Uterus (tissue), 4 donors: ENCODE measurements at places on chromosomes 7 and 10. TPM values are rescaled to one million over a fixed set of nuclear protein-coding genes. Genes with fewer than 3 reads are reported as not detected.

DNA sequence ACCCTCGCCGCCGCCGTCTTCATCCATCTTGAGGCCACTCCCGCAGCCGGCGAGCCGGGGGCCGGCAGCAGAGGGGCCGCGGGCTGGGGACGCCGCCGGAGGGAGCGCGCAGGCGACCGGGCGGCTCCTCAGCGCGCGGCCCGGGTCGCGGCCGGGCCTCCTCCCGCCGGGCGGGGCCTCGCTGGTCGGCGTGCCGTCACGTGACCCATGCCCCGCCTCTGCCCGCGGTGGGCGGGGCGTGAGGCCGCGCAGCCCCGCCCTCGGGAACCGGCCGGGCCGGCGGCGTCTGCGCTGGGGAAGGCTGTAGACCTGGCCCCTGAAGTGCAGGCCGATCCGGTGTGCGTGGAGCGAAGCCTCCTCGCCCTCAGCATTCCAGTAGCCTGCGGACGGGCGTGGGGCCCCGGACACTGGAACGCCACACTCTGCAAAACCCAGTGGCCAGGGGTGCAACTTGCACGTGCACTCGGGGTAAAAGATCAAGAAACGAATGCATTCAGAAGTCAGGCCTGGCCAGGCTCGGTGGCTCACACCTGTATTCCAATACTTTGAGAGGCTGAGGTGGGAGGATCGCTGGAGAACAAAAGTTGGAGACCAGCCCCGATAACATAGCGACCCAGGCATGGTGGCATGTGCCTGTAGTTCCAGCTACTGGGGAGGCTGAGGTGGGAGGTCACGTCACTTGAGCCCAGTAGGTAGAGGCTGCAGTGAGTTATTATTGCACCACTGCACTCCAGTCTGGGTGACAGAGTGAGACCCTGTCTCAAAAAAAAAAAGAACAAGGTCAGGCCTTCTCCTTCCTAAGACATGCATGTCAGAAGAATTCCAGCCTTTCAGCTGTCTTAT is at the start of gene CYTH3:
Gene CYTH3, minus strand, starts transcription at position 144 of the 843 bp plus-strand sequence. Its CDS starts 117 bp downstream, at position 27.
- peak within 1 kb of the TSS; percentile 79 for H3K27ac ChIP-seq
- peak; percentile 66 for DNase-seq
- no peaks in the 10 kb centered on the region for H3K27me3 ChIP-seq
- H3K4me1 ChIP-seq, result peaks cover 5% of the 10 kb centered on the region
- H3K36me3 ChIP-seq, result no peaks in the 10 kb centered on the region

- no peaks in the 10 kb centered on the region for H3K4me1 ChIP-seq
- no peak for DNase-seq
- peak overlapping the region; percentile 88 for H3K27ac ChIP-seq
- H3K36me3 ChIP-seq, result no peaks in the 10 kb centered on the region
- H3K4me3 ChIP-seq, result peak overlapping the region; percentile 98
These were observed 1.1 kb downstream of the CUX1 start for GRCh38 chr7:101818287-101819071.

GRCh38 chr7:26863518-26864308 is 677 bp downstream of the SKAP2 start:
- H3K4me3 ChIP-seq, result peak overlapping the region; percentile 33
- no peaks in the 10 kb centered on the region for H3K4me1 ChIP-seq

DNA sequence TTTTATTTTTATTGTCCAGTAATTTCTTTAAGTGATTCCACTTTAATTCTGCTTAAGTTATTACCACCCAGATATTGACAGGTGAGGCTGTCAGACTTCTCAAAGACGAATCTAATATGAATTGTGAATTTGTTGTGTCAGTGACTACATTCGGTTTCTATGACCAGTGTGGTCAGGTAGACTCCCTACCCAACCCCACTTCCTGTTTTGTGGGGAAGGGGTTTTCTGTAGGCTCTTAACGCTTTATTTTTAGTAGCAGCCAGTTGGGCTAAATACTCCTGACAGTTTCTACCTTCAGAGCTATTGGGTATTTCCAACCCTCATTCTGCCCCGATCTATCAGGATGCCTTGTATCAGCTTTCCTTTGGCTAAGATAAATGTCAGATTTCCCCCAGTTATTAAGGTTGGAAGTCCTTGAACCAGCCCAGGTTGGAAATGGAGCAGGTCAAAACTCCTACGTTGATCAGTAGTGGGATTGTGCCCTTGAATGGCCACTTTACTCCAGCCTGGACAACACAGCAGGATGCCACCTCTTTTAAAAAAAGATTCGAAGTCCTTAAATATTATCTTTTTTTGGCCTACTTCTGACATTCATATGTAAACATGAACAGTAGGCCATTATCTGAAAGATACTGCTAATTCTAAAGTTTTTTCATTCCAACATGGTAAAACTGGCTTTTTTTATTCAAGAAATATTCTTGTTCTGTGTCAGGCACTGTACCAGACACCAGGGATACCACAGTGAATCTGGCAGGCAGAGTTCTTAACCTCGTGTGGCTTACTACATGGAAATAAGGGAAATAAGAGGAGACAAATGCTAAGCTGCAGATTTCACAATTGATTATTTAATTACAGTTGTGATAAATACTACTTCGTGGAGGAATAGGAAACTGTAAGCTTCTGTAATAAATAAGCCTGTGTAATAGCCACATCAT is 133.3 kb upstream of the SAMD8 start:
- no peak overlapping the region for H3K27ac ChIP-seq
- no peaks in the 10 kb centered on the region for H3K36me3 ChIP-seq
- no peak for DNase-seq
- H3K4me1 ChIP-seq, result no peaks in the 10 kb centered on the region
- no peak overlapping the region for H3K4me3 ChIP-seq

- H3K36me3 ChIP-seq, result no peaks in the 10 kb centered on the region
- no peak overlapping the region for H3K4me3 ChIP-seq
- H3K4me1 ChIP-seq, result peaks cover 8% of the 10 kb centered on the region
- no peaks in the 10 kb centered on the region for H3K27me3 ChIP-seq
- H3K27ac ChIP-seq, result no peak overlapping the region
These were observed 59.9 kb downstream of the EGFR start for GRCh38 chr7:55078465-55079372.

DNA sequence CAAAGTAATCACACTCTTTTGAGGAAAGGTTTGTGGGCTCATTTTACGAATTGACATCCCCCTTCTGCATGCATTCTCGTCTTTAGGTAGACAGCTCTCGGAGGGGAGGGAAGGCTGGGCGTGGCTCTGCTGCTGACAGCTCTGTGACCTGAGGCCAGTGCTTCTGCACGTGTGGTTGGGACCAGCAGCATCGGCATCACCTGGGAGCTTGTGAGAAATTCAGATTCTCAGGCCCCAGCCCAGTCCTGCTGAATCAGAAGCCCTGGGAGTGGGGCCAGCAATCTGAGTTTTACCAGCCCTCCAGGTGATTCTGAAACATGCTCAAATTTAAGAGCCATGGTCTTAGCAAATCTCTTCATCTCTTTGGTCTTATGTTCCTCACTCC is 89.4 kb downstream of the JCAD start:
- H3K36me3 ChIP-seq, result no peaks in the 10 kb centered on the region
- no peaks in the 10 kb centered on the region for H3K27me3 ChIP-seq
- H3K4me1 ChIP-seq, result no peaks in the 10 kb centered on the region
- H3K27ac ChIP-seq, result no peak overlapping the region
- H3K4me3 ChIP-seq, result no peak overlapping the region
- no peak for DNase-seq

The TET1 gene
- 9.6 TPM for total RNA-seq

The MCMBP gene
- total RNA-seq, result 69.5 TPM

- no peak for DNase-seq
- H3K4me3 ChIP-seq, result no peak overlapping the region
- H3K36me3 ChIP-seq, result no peaks in the 10 kb centered on the region
- no peak overlapping the region for H3K27ac ChIP-seq
- H3K4me1 ChIP-seq, result no peaks in the 10 kb centered on the region
These were observed 208.7 kb downstream of the PAXIP1 start for GRCh38 chr7:154794147-154794780.

The UTF1 gene
- not detected for total RNA-seq

The PCLO gene
- total RNA-seq, result 0.26 TPM

The C7orf25 gene
- total RNA-seq, result 17.9 TPM

- no peaks in the 10 kb centered on the region for H3K36me3 ChIP-seq
- no peak overlapping the region for H3K4me3 ChIP-seq
- no peaks in the 10 kb centered on the region for H3K27me3 ChIP-seq
- no peak overlapping the region for H3K27ac ChIP-seq
- no peaks in the 10 kb centered on the region for H3K4me1 ChIP-seq
These were observed 7.1 kb downstream of the AGMO start for GRCh38 chr7:15554744-15555143.

- no peaks in the 10 kb centered on the region for H3K36me3 ChIP-seq
- no peaks in the 10 kb centered on the region for H3K4me1 ChIP-seq
- no peak overlapping the region for H3K27ac ChIP-seq
- H3K4me3 ChIP-seq, result no peak overlapping the region
- no peaks in the 10 kb centered on the region for H3K27me3 ChIP-seq
These were observed 238.2 kb upstream of the GRB10 start for GRCh38 chr7:51020944-51021343.

- no peak overlapping the region for H3K4me3 ChIP-seq
- no peak overlapping the region for H3K27ac ChIP-seq
- no peak for DNase-seq
- no peaks in the 10 kb centered on the region for H3K4me1 ChIP-seq
- H3K36me3 ChIP-seq, result no peaks in the 10 kb centered on the region
These were observed 566.2 kb downstream of the PCDH15 start for GRCh38 chr10:54234832-54235231.

GRCh38 chr7:27688056-27688455 is 25.4 kb upstream of the HIBADH start:
- no peak overlapping the region for H3K27ac ChIP-seq
- H3K36me3 ChIP-seq, result no peaks in the 10 kb centered on the region
- H3K27me3 ChIP-seq, result no peaks in the 10 kb centered on the region
- no peak overlapping the region for H3K4me3 ChIP-seq
- DNase-seq, result no peak

GRCh38 chr7:96100737-96101136 is 221.2 kb downstream of the SLC25A13 start:
- H3K4me3 ChIP-seq, result no peak overlapping the region
- H3K4me1 ChIP-seq, result no peaks in the 10 kb centered on the region
- H3K27ac ChIP-seq, result no peak overlapping the region
- DNase-seq, result no peak
- no peaks in the 10 kb centered on the region for H3K36me3 ChIP-seq

The VWDE gene
- 0.95 TPM for total RNA-seq

GRCh38 chr7:145152589-145152988 is 316.7 kb upstream of the TPK1 start:
- no peak overlapping the region for H3K4me3 ChIP-seq
- H3K27me3 ChIP-seq, result no peaks in the 10 kb centered on the region

The KAZALD1 gene
- total RNA-seq, result 0.26 TPM

GRCh38 chr7:94313926-94314325 is 80.8 kb upstream of the COL1A2 start:
- no peak overlapping the region for H3K4me3 ChIP-seq
- H3K4me1 ChIP-seq, result no peaks in the 10 kb centered on the region
- DNase-seq, result no peak
- no peaks in the 10 kb centered on the region for H3K27me3 ChIP-seq
- no peak overlapping the region for H3K27ac ChIP-seq
- no peaks in the 10 kb centered on the region for H3K36me3 ChIP-seq

GRCh38 chr10:21526860-21527597 is 1.5 kb upstream of the SKIDA1 start:
- H3K36me3 ChIP-seq, result no peaks in the 10 kb centered on the region
- H3K4me3 ChIP-seq, result peak overlapping the region; percentile 70
- H3K27ac ChIP-seq, result peak overlapping the region; percentile 100
- no peaks in the 10 kb centered on the region for H3K4me1 ChIP-seq

GRCh38 chr10:14560274-14560673 is 214.4 kb downstream of the FAM107B start:
- no peak for DNase-seq
- no peak overlapping the region for H3K27ac ChIP-seq
- H3K4me1 ChIP-seq, result no peaks in the 10 kb centered on the region
- no peaks in the 10 kb centered on the region for H3K27me3 ChIP-seq
- H3K4me3 ChIP-seq, result no peak overlapping the region

DNA sequence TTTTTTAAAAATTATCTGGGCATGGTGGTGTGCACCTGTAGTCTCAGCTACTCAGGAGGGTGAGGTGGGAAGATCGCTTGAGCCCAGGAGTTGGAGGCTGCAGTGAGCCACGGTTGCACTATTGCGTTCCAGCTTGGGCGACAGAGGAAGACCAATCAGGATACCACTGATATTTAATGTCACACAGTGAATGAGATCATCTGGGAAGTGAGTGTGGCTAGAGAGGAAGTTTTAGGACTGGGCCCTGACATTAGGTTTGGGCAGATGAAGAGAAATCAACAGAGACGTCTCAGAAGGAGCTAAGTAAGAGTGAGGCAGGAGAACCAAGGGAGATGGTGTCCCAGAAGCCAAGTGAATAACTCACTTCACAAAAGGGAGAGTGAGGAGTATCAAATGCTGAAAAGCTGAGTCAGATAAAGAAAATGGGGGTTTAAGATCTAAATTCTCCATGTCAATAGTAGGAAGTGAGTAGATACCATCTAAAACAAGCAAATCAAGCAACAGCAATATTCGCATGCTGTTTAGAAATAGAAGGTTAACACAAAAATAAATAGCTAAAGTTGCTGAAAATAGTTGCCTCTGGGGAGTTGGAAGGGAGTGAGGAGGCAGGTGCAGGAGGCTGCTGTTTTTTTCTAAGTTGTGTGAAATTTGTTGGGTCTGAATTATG is 11.5 kb downstream of the PILRA start:
- no peak overlapping the region for H3K27ac ChIP-seq
- H3K4me3 ChIP-seq, result no peak overlapping the region

- DNase-seq, result no peak
- no peaks in the 10 kb centered on the region for H3K36me3 ChIP-seq
- no peak overlapping the region for H3K4me3 ChIP-seq
- no peaks in the 10 kb centered on the region for H3K4me1 ChIP-seq
These were observed 186.5 kb downstream of the ADK start for GRCh38 chr10:74337330-74338016.

The CFAP46 gene
- total RNA-seq, result 0.91 TPM

DNA sequence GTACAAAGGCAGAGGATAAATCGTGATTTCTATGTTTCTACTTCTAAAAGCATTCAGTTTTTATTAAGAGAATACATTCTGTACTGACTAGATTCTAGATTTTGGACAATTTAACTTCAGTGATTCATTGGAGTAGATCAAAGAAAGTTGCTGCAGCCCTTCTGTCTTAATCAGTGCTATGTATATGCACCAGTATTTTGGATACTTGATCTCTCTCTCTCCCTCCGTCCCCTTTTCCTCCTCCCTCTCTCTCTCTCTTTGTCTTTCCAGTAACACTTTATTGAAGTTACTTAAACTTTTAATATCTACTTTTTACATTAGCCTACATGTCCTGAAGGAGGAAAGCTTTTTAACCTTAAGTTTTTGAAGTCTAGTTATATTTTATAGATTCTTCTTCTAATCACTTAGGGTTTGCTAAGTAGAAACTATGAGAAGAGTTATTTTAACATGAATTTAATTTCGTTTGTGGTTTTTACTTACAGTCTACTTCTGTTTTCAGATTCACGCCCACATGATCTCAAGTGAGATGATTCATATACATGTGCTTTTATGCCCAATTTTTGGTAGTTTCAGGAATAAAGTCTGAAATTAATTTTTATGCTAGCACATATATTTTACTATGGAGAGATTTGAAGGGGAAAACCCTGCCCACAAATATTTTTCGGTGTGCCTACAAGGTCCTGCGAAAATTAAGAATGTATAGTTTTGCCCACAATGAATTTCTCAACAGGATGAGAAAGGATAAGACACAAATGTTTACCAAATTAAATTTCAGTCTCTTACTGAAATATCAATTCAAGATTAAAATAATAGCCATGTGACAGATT is 9.1 kb downstream of the MDFIC start:
- H3K27me3 ChIP-seq, result no peaks in the 10 kb centered on the region
- no peaks in the 10 kb centered on the region for H3K36me3 ChIP-seq
- no peak overlapping the region for H3K27ac ChIP-seq
- no peak overlapping the region for H3K4me3 ChIP-seq
- DNase-seq, result no peak

GRCh38 chr7:8134089-8134733 is 127.8 kb downstream of the ICA1 start:
- H3K36me3 ChIP-seq, result no peaks in the 10 kb centered on the region
- H3K27ac ChIP-seq, result no peak overlapping the region
- no peak for DNase-seq
- no peaks in the 10 kb centered on the region for H3K4me1 ChIP-seq
- H3K27me3 ChIP-seq, result no peaks in the 10 kb centered on the region
